ENCODE measurements at places on chromosomes 12 and 14.
A peak's percentile ranks its signal among the peaks of the same experiment; 100 is the strongest.

- DNase-seq = no peak
Measured at GRCh38 chr12:58917699-58918468, 2.4 kb downstream of the LRIG3 start.

DNA sequence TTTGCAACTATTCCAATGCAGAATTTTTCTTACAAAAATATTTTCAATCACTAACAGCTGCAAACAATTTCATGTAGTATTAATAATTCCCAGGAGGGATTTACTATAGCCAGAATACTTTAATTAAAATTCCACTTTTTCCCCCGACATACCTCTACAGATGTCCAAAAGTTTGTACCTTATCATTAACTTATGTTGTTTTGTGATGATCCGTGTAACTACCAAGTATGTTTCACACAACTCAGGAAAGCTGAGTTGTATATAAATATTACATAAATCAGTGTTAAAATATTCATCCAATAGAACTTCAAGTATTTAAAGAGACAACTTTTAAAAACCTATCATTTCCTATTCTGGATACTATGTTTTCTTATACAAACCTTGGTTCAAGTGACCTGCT is 2.4 kb downstream of the EPS8 start:
- no peak for DNase-seq

DNA sequence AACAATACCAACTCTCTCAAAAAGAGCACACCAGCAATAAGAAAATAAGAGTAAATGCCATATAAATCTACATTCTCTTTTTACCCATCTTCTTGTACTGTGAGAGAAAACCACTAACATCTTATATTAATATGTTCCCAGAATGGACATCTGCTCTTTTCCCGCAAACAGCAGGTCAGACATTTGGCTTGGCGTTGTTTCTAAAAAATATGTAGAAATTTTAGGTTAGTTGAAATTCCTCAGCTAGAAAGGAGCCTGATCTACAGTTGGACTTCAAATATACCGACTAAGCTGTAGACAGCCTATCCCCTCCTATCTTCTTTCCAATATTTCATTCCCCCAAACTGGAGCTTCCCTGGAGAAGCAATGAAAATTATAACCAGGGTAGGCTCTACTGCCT is 88.7 kb downstream of the PPP2R5E start:
- DNase-seq = no peak

- DNase-seq = no peak
Measured at GRCh38 chr12:131644481-131644880, 66.4 kb upstream of the SFSWAP start.

- DNase-seq = no peak
Measured at GRCh38 chr14:99382781-99383471, 97.7 kb downstream of the SETD3 start.

GRCh38 chr14:56552615-56553014 is 27.0 kb upstream of the TMEM260 start:
- no peak for DNase-seq

DNA sequence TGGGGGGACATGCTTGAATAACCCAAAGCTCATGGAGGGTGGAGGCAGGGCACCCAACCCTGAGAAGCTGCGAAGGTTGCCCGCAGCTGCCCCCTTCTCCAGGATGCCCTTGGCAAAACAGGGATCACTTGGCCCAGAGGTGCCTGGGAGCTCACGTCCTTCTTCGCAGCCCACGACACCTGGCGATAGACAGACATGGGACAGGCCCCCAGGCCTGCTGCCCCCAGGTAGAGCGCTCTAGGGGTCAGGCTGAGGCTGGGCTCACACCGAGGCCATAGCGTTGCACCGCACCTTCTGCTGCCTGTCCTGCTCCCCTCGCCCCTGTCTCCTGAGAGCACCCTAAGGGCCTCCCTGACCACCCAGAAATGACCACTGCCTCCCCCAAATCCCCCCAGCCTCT is 20.2 kb upstream of the PLA2G1B start:
- no peak for DNase-seq

DNA sequence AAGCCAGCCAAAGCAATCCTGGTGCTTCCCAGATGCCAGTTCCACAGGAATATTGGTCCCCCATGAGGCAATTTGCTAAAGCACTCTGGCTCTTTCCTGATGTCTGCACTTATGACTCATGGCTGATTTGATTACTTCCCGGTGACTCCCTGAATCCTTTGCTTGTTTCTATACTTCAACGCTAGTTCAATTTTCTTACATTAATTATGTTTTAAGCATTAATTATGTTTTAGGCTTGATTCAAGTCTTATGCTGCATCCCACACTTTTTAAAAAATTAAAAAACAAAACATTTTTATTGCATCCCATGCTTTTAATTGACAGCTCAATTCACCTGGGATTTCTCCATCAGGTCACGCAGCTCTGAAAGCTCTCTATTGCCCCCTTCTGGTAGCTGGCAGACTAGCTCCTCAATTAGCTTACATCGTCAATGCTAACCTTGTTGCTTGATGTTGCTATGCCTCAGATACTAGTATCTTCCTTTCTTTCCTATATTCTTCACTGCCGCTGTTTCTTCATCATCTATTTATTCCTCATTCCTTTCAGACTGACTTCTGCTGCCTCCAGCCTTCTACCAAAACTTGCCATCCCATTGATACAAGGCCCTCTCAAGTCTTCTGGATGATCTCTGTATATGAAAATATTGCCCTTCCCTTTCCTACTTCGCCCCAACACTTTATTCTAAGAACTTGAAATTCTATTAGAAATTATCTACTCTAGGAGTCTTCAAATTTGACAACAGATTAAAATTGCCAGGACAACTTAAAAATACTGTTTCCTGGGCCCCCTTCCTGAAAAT is 32.0 kb downstream of the TSHR start:
- peak; percentile 26 for DNase-seq
